ENCODE measurements at places on chromosomes 5 and 9. TPM values are rescaled to one million over a fixed set of nuclear protein-coding genes. Genes with fewer than 3 reads are reported as not detected.

GRCh38 chr5:1480217-1480616 lies 35.0 kb upstream of the SLC6A3 start:
- DNase-seq, result no peak

Gene SLC25A2
- polyA plus RNA-seq, result 0.12 TPM

- no peak for DNase-seq
Observed at GRCh38 chr9:121861501-121862180, 210.2 kb downstream of the DAB2IP start.

Gene LCN15
- not detected for polyA plus RNA-seq

Gene PPIC
- not detected for polyA plus RNA-seq

GRCh38 chr9:132770770-132771310 lies 100.6 kb downstream of the GTF3C4 start:
- no peak for DNase-seq

Gene CDH9
- polyA plus RNA-seq, result not detected

Measured in CD4-positive, CD25-positive, alpha-beta regulatory T cell (primary cell).